COLO829 (cell line): ENCODE measurements at places on chromosomes 6 and 20.
A peak's percentile ranks its signal among the peaks of the same experiment; 100 is the strongest.

GRCh38 chr20:16337707-16338106, 235.5 kb downstream of the KIF16B start:
- no peak for DNase-seq

DNA sequence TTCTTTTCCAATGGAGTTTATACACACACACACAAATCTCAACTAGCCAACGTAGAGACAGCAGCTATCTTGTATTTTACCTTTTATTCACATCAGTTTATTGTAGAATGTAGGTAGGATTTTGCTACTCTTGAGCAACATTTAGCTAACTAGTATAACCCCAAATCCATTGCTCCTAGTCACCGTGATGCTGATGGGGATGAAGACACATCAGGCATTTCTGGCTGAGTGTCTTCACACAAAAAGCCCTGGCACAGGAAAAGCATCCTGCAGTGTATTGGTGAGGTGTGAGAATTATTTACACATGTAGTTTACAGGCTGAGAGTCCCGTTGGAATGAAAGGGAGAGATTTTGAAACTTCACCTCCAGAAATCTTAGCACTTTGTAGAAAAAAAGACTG, 65.9 kb upstream of the FBXL4 start:
- DNase-seq, result no peak

DNA sequence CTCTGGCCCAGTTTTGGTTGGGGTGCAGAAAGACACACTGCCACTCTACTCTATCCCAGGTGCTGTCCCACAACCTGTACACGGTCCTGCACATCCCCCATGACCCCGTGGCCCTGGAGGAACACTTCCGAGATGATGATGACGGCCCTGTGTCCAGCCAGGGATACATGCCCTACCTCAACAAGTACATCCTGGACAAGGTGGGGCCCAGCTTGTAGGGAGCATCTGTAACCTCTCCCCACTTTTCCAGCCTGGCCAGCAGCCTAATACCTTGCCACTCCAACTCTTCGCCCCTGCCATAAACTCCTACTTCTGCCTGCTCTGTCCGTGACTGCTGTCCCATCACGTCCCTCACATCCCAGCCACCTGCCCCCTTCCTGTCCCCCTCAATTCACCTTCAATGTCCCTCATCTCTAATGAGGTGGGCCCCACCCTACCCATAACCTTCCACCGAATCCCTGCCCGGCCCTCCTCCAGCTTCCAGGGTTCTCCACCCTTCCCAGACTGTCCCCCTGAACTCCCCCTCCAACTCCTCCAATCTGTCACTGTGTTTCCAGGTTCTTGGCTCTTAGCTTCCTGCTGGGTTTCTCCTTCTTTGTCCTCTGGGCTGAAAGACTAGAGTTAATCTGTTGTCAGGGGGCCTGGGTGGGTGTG, 12.1 kb downstream of the DEF6 start:
- DNase-seq, result no peak

DNA sequence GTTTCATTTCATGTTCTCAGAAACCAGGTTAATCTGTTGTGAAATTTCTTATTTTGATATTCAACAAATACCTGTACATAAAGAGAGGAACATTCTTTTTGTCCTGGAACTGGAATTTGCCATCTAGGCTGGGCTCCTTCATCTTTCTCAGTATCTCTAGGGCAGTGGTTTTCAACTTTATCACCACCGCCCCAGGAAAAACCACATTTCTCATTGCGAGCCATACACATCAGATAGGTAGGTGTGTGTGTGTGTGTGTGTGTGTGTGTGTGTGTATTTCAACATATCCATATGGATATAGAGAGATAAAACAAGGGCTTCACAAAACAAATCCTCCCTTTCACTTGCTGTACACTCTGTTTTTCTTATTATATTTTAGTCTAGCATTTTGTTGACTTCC, 24.1 kb downstream of the BFSP1 start:
- no peak for DNase-seq

DNA sequence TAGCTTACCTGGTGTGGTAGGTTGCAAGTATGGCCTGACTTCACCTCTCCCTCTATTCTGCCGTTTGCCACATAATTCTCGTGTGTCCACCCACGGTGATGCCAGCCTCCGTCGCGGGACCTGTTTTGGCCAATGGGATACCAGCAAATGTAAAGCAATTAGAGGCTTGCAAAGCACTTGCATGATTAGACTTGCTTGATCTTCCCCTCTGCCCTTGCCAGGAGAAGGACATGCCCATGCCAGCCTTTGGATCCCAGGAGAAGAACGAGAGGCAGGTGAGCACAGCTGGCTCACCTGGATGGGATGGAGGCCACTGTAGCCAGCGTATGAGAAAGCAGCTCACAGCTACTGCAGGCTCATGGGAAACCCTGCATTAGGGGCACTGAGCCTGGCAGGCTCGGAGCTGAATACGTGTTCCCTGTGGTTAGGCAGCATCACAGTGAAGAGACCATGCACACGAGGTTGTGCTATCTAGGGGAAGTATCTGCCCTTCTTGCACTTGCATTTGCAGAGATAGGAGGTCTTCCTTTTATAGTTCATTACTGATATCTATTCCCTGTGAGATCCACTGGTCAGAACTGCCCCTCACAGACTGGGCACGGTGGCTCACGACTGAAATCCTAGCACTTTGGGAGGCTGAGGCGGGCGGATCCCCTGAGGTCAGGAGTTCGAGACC, 62.4 kb downstream of the TMEM242 start:
- no peak for DNase-seq

DNA sequence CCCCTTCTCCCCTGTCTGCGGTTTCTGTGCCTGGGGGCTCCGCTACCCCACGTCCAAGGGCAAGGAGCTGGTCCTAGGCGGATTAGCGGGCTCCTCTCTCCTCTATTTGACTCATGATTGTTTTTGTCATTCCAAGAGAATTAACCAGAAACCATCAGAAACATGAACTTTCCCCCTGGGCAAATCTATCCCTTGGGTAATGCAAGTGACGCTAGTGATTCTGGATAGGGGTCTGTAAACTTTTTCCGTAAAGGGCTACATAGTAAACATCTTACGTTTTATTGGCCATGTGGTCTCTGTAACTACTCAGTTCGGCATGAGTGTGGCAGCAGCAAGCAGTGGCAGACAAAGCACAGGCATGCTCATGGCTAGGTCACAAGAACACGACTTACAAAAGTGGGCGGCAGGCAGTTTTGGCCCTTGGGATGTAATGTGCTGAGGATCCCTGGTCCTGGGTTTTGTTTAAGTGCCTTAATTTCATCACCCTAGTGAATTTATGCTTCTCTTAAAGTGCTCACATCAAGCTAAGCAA, 654 bp downstream of the CST11 start:
- no peak for DNase-seq

DNA sequence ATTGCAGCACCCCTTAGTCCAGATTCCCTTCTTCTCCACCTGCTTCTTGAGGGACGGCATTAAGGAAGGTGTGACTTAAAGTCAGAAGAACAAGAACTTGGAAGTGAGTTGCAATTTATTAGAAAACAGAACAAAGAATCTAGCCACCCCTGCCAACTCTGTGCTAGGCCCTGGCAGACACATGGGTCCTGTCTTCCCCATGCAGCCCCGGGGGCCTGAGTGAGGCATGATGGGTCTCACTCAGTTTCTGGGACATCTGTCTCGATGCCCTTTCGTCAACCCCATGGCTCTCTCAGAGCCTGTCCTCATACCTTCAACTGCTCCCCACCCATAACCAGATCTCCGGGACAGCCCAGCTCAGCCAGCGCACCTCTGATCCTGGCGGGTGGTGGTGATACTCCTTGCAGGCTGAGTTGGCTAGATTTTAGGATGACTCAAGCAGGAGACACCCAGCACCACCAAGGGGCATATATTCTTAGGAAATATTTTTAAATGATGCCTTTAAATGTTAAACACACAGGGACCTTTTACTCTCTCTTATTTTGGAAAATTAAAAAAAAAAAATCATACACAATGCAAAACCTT, 143.2 kb upstream of the RNF24 start:
- no peak for DNase-seq

DNA sequence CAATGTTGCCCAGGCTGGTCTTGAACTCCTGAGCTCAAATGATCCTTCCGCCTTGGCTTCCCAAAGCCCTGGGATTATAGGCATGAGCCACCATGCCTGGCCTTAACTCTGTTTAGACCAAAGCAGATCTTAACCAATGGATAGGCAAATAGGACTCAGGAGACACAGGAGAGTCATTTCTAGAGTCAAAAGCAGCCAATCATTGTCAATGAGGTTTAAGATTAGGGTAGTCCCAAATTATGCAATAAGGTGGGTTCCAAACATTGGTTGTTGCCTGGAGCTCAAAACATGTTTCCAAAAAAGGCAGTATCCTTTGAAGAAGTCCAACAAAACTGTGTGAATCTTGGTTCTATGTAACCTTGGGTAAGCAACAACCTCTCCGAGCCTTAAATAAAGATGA, 95.7 kb upstream of the JARID2 start:
- DNase-seq, result no peak

DNA sequence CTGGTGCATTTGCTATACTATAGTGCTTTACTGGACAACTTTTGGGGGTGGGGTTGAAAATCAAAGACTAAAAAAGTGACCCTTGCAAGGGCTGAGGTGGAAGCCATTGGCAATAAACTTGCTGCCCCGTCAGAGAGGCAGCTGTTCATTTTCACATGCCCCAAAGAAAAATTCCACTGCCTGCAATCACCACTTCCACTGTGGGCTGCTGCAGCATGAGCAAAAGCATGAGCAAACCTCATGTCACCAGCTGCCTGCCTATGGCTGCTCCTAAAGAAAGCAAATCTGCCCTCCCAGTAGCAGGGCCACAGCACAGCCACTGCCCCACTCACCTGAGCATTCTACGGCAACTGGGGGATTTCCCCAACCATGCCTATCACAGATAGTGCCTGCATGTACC, 290.0 kb downstream of the PAX1 start:
- DNase-seq, result no peak

GRCh38 chr20:35902545-35902941, 51.8 kb downstream of the SCAND1 start:
- no peak for DNase-seq

- no peak for DNase-seq
Measured at GRCh38 chr6:108841377-108841855, 6.8 kb upstream of the ARMC2 start.

DNA sequence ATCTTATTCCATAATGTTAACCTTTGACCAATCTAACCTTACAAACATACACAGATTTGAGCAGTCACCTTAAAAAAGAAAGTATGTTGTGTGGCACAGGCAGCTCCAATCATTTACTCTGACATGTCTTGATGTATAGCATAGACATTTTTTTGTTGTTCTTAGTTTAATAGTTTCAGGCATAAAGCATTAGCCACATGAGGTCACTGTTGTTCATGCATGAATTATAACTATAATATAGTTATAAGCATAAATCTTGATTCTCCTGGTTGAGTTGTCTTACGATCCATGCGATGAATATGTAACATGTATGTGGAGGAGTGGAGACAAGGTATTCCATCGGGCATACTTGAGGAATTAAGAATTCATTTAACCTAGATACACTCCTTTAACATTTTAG, 26.1 kb upstream of the NKAIN2 start:
- no peak for DNase-seq

DNA sequence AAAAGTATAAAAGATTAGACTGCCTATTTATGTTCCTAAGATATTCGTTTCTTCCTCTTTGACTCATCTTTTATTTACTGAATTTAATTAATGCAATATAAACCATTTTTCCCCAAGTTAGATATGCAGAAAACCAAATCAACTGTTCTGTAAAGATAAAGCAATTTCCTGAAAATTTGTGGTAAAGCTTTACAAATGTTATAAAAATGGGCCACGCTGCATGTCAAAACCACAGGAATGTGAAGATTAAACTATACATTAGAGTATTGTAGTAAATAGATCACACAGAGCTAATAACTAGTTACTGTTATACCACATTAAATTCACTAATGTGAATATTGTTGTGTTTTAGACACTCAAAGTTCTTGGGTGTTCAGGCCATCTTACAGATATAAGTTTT, 83.4 kb downstream of the OPN5 start:
- no peak for DNase-seq

DNA sequence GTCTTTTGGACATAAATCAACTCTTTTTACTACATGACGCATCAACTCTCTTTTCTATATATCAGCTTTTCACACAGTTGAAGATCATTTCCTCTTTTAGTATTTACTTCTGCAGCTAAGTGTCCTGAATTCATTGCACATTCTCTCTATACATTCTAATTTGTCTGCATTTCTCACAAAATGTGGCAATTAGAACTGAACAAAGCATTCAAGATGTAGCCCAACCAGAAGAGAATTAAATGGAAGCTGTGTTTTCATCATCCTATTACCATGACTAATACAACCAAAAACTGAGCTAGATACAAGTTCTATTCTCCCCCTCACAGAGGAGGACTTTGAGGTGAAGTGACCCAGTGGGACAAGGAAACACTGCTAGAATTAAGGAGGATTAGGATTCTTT, 86.9 kb downstream of the PLCG1 start:
- DNase-seq, result peak; percentile 53

DNA sequence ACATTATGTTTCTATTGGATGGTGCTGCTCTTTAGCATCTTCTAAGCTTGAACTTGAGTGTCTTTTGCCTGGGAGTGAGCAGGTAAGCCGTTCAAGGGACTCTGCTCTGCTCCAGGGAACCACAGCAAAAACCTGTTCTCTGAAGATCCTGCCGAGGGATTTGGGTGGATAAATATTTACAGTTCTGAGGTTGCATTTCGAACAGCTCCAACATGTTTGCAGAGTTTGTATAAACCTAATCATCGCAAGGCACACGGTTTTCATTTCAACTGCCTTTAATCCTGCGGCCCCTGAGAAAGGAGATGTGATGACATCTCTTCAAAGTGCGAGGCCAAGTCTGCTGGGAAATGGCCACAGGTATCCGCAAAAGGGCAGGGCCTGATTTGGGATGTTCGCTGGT, 293.4 kb downstream of the TFAP2C start:
- no peak for DNase-seq

- no peak for DNase-seq
Measured at GRCh38 chr6:91449539-91449938, 862.7 kb upstream of the MAP3K7 start.

DNA sequence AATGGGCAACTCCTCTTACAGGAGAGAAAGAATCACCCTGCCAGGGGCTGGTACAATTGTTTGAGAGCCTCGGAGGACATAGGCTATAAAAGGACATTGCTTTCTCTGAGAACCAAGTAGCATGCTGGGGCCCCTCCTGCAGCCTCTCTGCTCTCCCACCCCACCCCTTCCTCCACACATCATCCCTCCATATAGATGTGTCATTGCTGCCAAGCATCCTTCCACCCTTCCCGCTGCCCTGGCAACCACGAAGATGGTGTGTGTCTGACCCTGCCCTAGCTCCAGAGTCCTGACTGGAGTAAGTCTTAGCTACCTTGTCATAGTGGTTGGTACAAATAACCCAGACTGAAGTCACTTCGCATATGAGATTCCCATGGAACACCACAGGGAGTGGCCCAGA, 129.7 kb downstream of the SNX5 start:
- no peak for DNase-seq

GRCh38 chr20:46272389-46273047, 35.8 kb downstream of the CDH22 start:
- DNase-seq, result no peak
